ENCODE measurements at places on chromosomes 6 and 20.

- DNase-seq, result no peak
These were observed 690 bp downstream of the NEU1 start for GRCh38 chr6:31861919-31862343.

GRCh38 chr20:43492101-43492500 lies 15.4 kb upstream of the L3MBTL1 start:
- DNase-seq, result no peak

DNA sequence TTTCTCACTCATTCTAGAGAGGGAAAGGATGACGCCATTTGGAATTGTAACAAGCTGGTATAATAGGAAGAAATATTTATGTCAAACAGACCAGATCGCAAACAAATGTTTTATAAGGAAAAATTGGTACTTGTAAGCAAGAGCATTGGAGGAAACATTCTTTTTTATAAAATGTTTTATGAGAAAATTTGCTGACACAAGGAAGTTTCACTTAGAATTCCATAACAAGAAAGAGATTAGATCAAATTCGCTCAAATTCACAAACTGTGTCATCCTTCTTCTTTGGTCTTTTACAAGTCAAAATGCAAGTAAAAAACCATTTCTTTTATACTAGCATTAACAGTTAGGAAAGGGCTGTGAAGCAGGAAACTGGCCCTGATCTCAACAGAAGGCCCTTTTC lies 179.9 kb downstream of the TRDN start:
- DNase-seq, result no peak

DNA sequence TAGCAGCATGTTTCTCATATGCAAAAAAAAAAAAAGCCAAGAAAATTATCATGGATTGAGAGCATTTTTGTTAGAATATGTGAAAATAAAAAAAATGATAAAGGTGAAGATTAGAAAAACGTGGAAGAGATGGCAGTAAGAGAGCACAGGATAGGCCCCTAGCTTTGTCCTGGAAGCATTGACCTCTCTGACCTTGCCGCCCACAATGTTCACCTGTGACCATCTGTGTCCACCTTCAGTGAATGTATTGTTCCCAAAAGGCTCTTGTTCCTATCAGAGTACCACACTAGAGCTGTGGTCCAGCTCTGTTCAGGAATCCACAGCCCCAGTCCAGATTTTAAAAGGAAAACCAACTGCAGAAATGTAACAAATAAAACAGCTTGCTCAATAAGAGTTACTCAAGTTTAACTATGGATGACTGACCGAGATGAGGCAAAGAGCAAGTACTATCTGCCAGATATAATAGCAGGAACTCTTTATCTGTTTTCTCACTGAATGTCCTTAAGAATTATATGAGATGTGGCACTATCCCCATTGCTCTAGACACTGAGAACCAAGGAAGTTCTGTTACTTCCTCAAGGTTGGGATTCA lies 287.7 kb upstream of the STXBP5 start:
- DNase-seq, result no peak

DNA sequence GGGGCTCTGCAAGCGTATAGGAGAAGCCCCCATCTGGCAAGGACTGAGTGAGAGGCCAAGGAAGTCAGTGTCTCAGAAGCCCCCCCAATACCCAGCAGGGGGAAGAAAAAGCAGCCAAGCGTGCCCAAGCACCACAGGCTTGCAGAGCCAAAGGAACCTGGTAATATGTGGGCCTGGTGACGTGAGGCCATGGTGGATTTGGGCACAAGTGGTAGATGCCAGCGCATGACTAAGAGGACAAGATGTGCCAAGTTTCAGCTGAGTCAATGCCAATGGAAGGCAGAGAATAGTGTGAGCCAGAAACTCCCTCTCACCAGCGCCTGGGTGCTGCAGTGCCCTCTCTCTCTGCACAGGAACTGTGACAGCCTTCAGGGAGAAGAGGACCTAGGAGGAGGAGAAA lies 110.0 kb downstream of the QRSL1 start:
- no peak for DNase-seq

DNA sequence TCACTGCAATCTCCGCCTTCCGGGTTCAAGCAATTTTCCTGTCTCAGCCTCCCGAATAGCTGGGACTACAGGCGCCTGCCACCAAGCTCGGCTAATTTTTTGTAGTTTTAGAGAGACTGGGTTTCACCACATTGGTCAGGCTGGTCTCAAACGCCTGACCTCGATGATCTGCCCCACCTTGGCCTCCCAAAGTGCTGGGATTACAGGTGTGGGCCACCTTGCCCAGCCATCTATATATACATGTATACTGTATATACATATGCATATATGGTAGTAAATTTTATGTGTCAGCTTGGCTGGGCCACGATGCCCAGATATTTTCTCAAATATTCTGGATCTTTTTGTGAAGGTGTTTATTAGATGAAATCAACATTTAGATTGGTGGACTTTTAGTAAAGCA lies 18.8 kb downstream of the RBL1 start:
- no peak for DNase-seq

DNA sequence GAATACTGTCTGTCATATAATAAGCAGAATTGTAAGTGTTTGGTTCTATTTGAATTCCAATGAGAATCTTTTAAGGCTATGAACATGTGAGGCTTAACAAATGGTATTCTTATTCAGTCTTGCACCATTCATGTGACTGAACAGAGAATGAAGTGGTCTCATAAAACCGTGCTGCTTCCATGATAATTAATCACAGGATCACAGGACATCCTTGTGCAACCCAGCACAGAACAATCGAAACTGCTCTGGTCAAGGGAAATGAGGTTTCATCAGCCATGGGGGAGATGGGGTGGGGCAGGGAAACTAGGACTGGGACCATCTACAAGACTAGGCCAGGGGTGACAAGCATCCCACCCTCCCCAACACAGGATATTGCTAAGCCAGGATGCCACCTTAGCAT lies 6.0 kb downstream of the PPIL6 start:
- no peak for DNase-seq

- DNase-seq, result peak; percentile 79
These were observed 38.2 kb downstream of the MICA start for GRCh38 chr6:31441365-31442267.

DNA sequence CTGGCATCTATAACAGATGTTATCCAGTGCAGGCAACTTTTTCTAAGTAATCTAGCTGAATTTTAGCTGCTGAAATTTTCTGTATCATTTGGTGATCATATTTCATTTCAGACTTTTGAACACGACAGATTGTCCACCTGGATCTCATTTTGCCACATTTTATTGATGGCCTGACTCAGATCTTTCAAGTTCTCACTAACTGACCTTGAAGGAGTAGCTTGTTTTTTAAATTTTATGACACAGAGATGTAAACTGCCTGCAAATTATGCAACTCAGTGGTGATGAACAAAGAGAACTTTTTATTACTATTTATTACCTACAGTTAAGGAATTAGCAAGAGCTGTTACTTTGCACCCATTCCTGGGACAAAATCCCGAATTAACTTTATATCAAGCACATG lies 366.4 kb downstream of the PAX1 start:
- DNase-seq, result no peak

DNA sequence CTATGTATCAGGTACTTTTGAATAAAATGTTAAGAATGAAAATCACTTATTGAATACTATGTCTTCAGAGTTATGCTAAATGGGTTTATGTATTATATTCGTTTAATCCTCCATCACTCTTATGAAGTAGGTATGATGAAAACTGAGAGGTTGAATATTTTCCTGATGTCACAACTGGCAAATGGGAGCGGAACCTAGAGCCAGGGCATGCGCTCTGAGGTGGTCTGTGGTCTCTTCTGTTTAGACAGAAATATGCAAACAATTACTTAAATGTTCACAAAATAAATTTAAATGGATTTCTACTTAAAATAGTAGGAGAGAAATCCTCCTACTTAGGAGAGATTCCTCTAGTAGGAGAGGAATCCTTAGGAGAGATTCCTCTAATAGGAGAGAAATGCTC lies 21.3 kb upstream of the UTRN start:
- no peak for DNase-seq

DNA sequence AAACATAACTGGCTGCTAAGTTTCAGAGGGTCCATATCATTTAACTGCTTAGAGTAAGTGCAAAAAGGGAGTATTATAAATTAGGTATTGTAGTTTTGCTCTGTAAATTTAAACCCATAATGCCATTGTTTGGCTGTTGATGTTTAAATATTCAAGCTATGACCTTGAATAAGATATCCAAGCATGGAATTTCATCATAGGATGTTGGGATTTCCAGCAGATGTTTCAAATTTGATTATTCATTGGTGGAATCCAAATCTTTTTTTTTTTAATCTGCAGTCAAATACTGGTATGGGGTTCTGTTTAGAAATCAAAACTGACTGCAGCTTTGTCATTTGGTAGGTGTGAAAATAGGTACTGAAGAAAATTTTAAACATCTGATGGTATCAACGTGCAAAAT lies 161.0 kb downstream of the KHDC1L start:
- no peak for DNase-seq

- no peak for DNase-seq
These were observed 23.2 kb downstream of the RBCK1 start for GRCh38 chr20:431012-431904.

GRCh38 chr20:19761326-19761725 lies 3.3 kb downstream of the RIN2 start:
- no peak for DNase-seq

GRCh38 chr20:39124064-39124463 lies 161.9 kb downstream of the DHX35 start:
- DNase-seq, result no peak

- DNase-seq, result no peak
These were observed 188.3 kb upstream of the FERMT1 start for GRCh38 chr20:6311097-6311496.

- no peak for DNase-seq
These were observed 33.5 kb downstream of the RPP21 start for GRCh38 chr6:30378290-30378937.

GRCh38 chr20:42483730-42484303 lies 705.9 kb downstream of the PTPRT start:
- no peak for DNase-seq

DNA sequence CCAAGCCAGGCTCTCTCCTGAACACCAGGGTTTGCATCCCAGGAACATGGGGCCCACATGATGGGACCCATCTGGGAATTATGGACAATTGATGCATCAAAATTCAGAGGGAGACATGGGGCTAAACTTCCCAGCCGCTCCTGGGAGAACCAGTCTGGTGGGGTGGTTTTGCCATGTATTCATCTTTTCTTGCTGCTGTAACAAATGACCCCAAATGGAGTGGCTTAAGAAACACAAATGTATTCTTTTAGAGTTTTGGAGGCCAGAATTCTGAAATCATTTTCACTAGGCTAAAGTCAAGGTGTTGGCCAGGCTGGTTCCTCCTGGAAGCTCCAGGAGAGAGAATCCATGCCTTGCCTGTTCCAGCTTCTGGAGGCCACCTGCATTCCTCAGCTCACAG lies 6.5 kb downstream of the SLC13A3 start:
- DNase-seq, result no peak

DNA sequence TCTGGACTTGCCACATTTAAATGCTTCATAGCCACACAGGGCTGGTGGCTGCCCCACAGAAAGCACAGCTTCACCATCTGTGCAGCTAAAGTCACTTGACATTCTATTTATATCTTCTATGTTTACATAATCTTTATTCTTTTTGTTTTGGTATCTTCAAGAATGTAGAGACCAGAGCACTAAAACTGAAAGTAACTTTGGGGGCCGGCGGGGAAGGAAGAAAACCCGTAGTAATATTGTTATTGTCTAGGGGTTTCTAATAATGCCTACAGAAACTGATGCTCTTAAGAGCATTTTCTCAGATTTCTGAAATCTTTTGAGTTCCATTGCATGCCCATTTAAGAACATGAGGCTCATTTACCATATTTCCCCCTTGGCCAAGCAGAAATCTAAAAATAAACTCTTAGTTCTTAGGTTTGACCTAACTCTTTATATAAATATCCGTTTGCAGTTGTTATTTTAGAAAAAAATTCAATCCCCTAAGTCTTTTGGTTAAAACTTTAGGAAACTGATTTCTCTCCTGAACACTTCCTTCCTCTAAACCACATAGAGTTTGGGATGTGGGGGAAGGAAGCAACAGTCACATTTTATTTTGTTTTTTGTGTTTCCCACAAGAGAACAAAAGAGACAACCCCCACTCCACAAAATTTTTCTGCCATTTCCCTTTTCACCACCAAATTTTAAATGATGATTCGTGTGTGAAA lies 207.6 kb downstream of the OGFRL1 start:
- no peak for DNase-seq

DNA sequence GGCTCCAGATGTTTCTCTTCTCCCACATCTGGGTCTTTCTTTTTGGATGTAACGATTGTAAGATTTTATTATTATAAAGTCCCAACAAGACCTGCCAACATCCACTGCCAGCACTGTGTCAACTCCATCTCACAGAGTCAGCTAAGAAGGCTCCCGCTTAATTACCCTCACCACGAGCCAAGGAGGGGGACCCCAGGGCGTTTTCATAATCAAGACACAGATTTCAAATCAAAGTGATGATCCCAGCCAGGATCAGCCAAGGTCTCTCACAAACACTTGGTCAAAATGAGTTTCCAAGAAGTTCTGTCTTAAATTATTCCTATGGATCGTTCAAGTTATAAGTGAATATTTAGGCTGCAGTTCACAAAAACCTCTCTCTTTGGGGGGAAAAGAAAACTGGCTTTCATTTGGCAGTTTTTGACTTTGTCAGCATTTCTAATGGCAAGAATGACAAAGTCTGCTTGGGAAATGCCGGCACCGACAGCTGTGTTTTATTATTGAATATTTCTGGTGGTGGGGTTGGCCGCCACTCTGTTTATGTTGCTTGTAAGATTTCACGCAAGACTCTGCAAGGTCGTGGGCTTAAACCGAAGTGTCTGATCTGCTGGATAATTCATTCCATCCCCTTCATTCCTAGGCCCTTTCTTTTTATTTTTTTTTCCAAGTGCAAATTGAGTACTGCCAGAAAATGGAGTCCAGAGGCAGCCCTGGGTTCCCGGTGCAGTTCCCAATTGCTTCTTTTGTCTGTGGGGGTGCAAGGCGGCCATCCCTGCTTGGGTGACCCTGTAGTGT lies 170.2 kb upstream of the PMEPA1 start:
- DNase-seq, result no peak

DNA sequence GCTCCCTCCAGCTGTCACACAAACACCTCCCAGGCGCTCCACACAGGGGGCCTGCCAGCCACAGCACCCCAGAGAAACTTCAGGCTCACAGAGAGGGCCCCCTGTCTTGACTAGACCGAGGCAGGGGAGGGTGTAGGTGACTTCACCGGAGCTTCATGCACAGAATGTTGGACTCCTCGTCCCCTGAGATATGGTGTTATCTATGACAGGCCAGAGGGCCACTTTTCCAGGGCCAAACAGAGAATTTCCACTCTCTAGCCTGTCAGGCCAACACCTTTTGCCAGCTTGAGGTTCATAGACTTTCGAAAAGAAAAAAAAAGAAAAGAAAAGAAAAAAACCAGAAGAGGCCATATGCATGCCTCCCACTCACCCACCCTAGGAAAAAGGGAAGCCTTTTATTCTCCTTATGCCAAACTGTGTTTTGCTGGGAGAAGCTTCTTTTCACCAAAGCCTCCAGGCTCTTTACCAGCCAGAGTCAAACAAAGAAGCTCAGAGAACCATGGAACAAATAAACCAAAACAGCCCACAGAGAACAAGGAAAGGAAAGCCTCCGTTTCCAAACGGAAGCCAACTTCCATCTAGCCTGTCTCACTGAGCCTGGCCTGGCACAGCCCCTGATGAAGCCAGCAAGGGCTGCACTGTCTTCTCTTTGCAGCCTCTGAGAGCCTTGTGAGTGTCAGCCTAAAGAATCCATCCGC lies 313.2 kb upstream of the JARID2 start:
- DNase-seq, result no peak

- DNase-seq, result no peak
These were observed 1395.2 kb downstream of the EPHA7 start for GRCh38 chr6:92024110-92024509.
